NCI-H446 (cell line): ENCODE measurements at places on chromosomes 6 and 20.

GRCh38 chr6:162069995-162070394, 657.6 kb downstream of the PRKN start:
- DNase-seq = no peak

- DNase-seq = no peak
Measured at GRCh38 chr6:76682842-76683241, 610.4 kb upstream of the IMPG1 start.

- no peak for DNase-seq
Measured at GRCh38 chr6:125932451-125932795, 24.1 kb upstream of the HINT3 start.

DNA sequence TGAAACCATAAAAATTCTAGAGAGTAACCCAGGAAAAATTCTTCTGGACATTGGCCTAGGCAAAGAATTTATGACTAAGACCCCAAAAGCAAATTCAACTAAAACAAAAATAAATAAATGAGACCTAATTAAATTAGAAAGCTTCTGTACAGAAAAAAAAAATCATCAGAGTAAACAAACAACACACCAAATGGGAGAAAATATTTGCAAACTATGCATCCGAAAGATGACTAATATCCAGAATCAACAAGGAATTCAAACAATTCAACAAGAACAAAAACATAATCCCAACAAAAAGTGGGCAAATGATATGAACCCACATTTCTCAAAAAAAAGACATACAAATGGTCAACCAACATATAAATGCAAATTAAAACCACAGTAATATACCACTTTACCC, 242.6 kb upstream of the CDYL start:
- DNase-seq = no peak

GRCh38 chr6:151701911-151702562, 105.4 kb upstream of the ESR1 start:
- no peak for DNase-seq

GRCh38 chr6:153031335-153031955, 28.9 kb upstream of the MTRF1L start:
- no peak for DNase-seq

- no peak for DNase-seq
Measured at GRCh38 chr6:21164768-21165326, 428.7 kb upstream of the SOX4 start.

GRCh38 chr6:111796310-111796918, 76.8 kb downstream of the FYN start:
- no peak for DNase-seq

DNA sequence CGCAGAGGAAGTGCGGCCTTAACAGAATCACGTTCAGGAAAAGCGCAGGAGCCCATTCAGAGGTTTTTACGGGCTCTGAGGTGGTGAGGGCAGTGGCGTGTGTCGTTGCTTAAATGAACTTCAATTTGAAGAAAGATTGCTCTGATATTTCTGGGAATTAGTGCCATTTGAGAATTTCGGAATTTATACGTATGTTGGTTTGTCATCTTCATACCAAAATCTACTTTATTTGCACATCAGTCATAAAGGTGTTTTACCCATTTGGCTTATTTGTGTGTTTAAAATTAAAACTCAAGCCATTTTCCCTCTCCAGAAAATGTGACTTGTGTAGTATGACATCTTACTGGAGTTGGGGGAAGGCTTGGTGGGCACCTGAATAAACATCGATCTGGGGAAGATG, 48.1 kb upstream of the TULP4 start:
- no peak for DNase-seq

DNA sequence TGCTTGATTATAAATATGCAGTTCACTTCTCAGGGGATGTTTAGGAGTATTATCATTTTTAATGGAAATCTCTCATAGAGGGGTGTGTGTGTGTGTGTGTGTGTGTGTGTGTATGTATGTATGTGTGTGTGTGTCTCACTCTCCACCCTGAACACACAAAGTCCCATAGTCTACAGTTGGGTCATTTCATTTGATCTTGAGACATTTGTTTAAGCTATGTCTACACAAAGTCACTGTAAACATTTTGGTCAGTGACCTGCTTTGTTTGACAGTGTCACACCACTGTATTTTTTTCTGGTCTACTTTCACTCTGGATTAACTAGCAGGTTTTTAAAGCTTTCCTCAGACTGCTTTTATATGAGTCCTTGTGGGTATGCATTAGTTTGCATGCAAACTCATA, 215.2 kb downstream of the GRIK2 start:
- no peak for DNase-seq

DNA sequence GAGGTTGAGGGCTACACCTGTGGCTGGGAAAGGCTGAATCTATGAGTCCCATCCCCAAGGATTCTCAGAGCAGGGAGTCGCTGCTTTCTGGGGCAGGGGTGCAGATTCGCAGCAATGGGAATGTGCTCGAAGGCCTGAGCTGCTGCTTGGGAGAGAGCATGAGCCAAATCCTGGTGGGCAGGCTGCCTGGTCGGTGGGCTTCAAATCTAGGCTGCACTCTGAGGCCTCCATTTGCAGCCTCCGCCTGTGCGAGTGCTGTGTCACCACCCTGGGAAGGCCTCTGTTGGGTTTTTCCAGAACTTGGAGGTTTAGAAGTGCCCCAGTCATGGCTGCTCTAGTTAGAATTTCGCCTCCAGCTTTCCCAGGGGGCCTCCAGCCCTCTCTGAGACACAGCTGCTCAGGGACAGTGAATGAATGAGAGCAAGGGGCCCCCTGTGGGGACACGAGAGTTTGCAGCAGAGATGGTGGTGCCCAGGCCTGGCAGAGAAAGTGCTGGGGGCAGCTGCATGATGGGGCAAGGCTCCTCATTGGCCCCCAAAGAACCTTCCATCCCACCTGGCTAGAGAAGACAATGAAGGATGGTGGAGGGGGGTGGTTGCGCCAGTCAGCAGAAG, 31.1 kb upstream of the RNF24 start:
- no peak for DNase-seq
